NCI-H446 treated with DMSO at 0.1 percent for 48 hours (cell line): ENCODE measurements at places on chromosomes 16 and 17.

DNA sequence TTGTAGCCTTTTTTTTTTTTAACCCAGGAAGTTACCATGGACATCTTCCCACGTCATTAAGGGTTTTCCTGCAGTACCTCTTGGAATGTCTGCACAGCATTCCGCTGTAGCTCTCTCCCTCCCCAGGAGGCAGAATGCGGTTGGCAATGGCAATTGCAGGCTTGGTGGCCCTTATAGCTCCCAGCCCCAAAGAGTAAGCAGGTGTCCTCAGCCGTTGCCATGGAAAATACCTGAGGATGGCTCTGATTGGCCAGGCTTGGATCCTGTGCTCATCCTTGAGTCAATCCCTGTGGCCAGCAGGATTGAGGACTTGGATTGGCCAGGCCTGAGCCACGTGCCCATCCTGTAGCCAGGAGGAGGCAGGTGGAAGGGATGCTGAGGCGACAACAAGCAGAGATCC is 15.5 kb upstream of the TIMP2 start:
- no peak for DNase-seq

DNA sequence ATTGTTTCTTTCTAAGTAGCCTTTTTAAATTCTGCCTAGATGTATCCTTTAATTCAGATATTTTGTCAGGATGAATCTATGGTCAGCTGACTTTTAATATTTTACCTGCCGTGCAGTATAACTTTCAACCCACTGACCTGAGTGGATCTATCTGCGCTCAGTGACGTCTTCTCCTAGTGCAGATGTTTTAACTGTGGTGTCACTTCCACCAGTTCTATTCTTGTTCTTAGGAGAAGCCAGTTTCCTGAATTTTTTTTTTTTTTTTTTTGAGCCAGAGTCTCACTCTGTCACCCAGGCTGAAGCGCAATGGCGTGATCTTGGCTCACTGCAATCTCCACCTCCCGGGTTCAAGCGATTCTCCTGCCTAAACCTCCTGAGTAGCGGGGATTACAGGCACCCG is 5.0 kb upstream of the TM4SF5 start:
- DNase-seq = no peak

DNA sequence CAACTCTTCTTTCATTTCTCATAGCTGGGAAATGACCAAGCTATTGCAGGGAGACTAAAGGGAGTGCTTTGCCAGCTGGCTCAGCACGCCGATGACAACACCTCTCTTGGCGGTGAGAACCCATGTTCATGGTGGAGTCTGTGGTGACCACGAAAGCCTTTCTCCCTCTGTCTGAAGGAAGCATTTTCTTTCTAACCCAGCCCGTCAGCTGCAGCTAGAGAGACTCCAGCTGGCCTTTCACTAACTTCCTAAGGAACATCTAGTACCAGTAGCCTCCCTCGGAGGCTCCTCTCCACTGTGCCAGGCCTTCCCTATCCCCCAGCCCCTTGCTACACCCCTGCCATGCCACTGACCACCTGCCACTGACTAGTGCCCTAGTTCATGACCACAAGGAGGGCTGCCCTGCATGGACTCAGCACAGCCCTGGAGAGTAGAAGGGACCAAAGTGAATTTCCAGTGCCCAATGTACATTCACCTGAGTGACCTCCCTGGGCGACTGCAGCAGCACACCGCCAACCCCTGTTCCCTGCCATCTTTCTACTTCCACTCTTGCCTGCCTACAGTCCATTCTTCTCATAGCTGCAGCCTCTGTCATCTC is 81.3 kb downstream of the CBLN1 start:
- DNase-seq = no peak

- DNase-seq = no peak
Measured at GRCh38 chr16:68935008-68935407, 91.7 kb downstream of the TANGO6 start.

GRCh38 chr16:68700831-68701230 is 36.3 kb upstream of the CDH1 start:
- no peak for DNase-seq
